CD8-positive, alpha-beta memory T cell (primary cell): ENCODE measurements at places on chromosomes 13 and 19. TPM values are rescaled to one million over a fixed set of nuclear protein-coding genes. Genes with fewer than 3 reads are reported as not detected.

The XRCC1 gene
- total RNA-seq: 37.0 TPM

The FAM216B gene
- not detected for total RNA-seq

- no peaks in the 10 kb centered on the region for H3K36me3 ChIP-seq
- no peak overlapping the region for H3K27ac ChIP-seq
- H3K27me3 ChIP-seq: no peaks in the 10 kb centered on the region
- H3K4me1 ChIP-seq: no peaks in the 10 kb centered on the region
- no peak for DNase-seq
- no peak overlapping the region for H3K4me3 ChIP-seq
Observed at GRCh38 chr13:95256091-95256490, 45.2 kb downstream of the ABCC4 start.

DNA sequence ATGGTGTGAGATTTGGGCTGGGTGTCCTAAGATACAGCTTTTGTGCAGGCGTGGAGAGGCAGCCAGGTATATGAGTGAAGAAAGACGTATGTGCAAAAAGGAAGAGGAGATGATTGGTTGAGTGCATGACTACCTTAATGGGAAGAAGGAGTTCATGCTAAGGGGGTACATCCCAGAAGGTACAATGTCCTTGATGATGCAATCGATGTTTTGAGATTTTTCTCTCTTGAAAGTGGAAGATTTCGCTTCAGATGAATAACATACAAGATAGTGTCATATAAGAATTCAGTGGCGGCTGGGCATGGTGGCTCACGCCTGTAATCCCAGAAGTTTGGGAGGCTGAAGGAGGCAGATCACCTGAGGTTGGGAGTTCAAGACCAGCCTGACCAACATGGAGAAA, 357.1 kb downstream of the KLF12 start:
- no peak for DNase-seq
- H3K27ac ChIP-seq: no peak overlapping the region
- no peaks in the 10 kb centered on the region for H3K36me3 ChIP-seq
- H3K27me3 ChIP-seq: no peaks in the 10 kb centered on the region
- H3K4me1 ChIP-seq: peaks cover 6% of the 10 kb centered on the region

The COL5A3 gene
- 0.50 TPM for total RNA-seq

The CALM3 gene
- total RNA-seq: 493 TPM

GRCh38 chr19:48815870-48816501, 5.2 kb upstream of the BCAT2 start:
- DNase-seq: no peak
- H3K4me3 ChIP-seq: no peak overlapping the region
- H3K27me3 ChIP-seq: no peaks in the 10 kb centered on the region
- no peaks in the 10 kb centered on the region for H3K36me3 ChIP-seq
- H3K27ac ChIP-seq: no peak overlapping the region

The MBD3L2 gene
- total RNA-seq: not detected

DNA sequence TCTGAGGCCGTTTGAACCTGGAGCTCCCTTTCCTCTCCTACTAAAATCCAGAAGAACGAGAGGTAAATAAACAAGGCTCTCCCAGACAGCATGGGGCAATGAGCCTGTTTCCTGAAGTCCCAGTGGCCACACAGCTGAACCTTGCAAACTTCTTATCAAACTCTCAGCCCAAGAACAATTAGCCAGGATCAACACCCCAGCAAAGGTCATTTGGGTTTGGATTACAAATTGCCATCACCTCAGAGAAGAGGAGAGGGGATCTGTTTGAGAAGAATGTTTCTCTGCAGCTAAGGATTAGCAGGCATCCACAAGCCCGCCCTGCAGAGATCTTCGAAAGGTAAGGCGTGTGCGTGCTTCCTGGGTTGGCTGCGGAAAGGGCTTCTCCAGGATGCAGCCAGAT, 201.9 kb upstream of the SOX1 start:
- H3K4me3 ChIP-seq: no peak overlapping the region
- no peak for DNase-seq
- no peak overlapping the region for H3K27ac ChIP-seq
- H3K36me3 ChIP-seq: no peaks in the 10 kb centered on the region
- no peaks in the 10 kb centered on the region for H3K27me3 ChIP-seq
- H3K4me1 ChIP-seq: no peaks in the 10 kb centered on the region

The CD320 gene
- total RNA-seq: 93.7 TPM

The THSD1 gene
- 0.26 TPM for total RNA-seq

The ADGRE3 gene
- total RNA-seq: not detected

DNA sequence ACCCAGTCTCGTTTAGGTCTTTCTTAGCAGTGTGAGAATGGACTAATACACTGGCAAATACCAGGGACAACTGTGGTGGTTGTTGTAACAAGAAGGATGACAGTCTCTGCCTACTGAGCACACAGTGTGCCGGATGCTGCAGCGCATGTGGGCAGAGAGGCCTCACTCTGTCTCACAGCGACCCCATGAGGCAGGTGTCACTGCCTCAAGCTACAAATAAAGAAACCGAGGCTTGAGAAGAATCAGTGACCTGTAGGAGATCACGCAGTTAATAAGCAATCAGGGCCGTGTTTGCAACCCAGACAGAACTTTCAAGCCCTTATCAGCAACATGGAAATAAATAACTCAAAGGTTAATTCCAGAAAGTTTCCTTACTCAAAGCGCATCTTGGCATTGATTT, 40.5 kb upstream of the GAS6 start:
- H3K4me1 ChIP-seq: no peaks in the 10 kb centered on the region
- H3K27me3 ChIP-seq: peaks cover 4% of the 10 kb centered on the region
- H3K4me3 ChIP-seq: no peak overlapping the region
- H3K27ac ChIP-seq: no peak overlapping the region

DNA sequence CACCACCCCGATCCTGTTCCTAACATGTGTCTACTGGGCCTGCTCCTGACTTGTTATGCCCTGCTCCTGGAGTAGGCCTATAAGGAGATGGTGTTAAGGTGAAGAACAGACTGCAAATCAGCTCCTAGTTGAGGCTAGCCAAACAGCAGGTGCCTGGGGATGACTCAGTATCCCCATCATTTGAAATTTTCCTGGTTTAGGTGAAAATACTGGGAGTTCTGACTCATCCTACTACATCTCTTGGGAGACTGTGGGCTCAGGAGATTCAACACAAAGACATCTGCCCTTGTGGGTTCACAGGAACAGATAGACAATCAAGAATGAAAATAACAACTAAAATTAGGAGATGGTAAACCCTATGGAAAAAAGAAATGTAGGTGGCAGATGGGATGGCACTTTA, 41.2 kb downstream of the BRD4 start:
- H3K27me3 ChIP-seq: no peaks in the 10 kb centered on the region
- DNase-seq: no peak
- no peak overlapping the region for H3K4me3 ChIP-seq
- H3K4me1 ChIP-seq: peaks cover 95% of the 10 kb centered on the region
- no peak overlapping the region for H3K27ac ChIP-seq

The UBE2L5 gene
- total RNA-seq: not detected

DNA sequence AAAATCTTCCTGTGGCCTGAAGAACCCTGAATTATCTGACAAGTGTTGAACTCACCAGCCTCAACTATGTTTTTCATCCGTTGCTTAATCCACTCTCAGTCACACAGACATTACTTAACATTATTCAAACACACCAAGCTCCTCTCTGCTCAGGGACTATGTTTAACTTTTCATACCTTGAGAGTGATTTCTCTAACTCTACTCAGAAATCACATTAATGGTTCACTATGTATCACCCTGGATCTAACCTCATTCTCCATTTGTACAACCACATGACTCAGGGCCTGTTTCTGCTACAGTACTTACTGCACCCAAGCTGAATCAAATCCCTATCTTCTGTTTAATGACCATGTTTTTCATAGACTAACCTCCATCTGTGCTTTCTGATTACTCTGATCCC, 553.7 kb upstream of the PRR20A start:
- no peaks in the 10 kb centered on the region for H3K36me3 ChIP-seq
- H3K27me3 ChIP-seq: no peaks in the 10 kb centered on the region
- no peak overlapping the region for H3K27ac ChIP-seq

The ZNF256 gene
- 8.8 TPM for total RNA-seq

The ZNF543 gene
- 9.3 TPM for total RNA-seq

GRCh38 chr13:28457521-28457920, 37.4 kb downstream of the FLT1 start:
- no peaks in the 10 kb centered on the region for H3K36me3 ChIP-seq
- H3K4me1 ChIP-seq: no peaks in the 10 kb centered on the region
- H3K4me3 ChIP-seq: no peak overlapping the region
- no peak for DNase-seq

DNA sequence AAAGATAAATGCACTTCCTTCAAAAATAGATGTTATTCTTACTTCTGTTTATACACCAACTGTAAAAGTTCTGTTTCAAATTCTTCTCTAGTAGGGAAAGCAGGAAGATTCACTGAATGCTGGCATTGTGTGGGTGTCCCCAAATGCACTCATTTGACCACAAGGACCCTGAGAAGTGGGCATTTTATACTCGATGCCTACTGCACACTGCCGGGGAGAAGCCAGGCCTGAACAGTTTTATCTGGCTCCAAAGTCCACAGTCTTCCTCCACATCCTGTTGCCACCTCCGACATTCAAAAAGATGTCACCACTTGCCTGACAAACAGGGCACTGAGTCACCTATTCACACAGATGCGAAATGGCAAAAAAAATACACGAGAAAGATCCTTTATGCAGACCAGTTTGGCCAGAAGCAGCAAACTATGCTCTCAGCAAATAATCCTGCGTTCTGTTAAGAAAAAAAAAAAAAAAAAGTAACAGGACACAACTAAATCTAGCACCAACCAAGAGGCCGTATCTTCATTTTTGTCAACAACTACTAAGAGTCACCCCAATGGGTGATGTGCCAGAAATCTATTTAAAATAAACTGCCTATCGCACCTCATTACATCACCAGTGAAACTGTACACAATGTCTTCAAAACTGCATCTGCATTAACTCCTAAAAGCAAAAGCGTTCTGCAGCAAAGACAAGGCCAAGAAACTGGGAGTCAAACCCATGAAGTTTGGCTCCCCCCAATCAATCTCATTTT, 6.2 kb downstream of the ZC3H4 start:
- DNase-seq: no peak
- H3K27me3 ChIP-seq: no peaks in the 10 kb centered on the region
- H3K4me3 ChIP-seq: peak overlapping the region; percentile 8
- H3K4me1 ChIP-seq: peaks cover 53% of the 10 kb centered on the region
- H3K36me3 ChIP-seq: peaks cover 8% of the 10 kb centered on the region

GRCh38 chr19:49946415-49946814, 14.6 kb downstream of the SIGLEC11 start:
- H3K27me3 ChIP-seq: peaks cover 6% of the 10 kb centered on the region
- H3K4me1 ChIP-seq: no peaks in the 10 kb centered on the region
- no peak for DNase-seq
- H3K27ac ChIP-seq: no peak overlapping the region
- no peaks in the 10 kb centered on the region for H3K36me3 ChIP-seq

The ABHD13 gene
- 6.9 TPM for total RNA-seq

- H3K27ac ChIP-seq: no peak overlapping the region
- H3K27me3 ChIP-seq: no peaks in the 10 kb centered on the region
- H3K4me1 ChIP-seq: peaks cover 20% of the 10 kb centered on the region
- no peak for DNase-seq
- H3K36me3 ChIP-seq: peaks cover 33% of the 10 kb centered on the region
Observed at GRCh38 chr19:44960906-44961728, 5.9 kb downstream of the CLPTM1 start.

DNA sequence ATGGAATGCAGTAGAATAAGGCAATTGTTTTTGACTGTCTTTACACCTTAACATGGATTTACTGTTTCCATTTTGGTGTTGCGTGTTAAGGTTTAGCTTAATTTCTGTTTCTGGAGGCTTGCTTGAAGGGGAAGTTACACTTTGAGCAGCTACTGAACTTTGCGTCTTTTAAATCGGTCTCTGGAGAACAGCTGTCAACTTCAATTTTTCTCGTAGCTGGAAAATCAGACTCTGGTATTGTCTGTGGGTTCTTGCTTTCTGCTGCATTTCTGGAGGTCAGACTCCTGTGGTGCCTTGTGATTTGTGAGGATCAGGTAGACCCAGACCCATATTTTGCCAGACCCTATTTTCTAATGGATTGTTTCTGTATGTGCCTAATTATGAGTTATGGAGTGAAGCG, 146.7 kb downstream of the ATP8A2 start:
- DNase-seq: no peak
- no peak overlapping the region for H3K4me3 ChIP-seq
- H3K27ac ChIP-seq: no peak overlapping the region
- H3K27me3 ChIP-seq: no peaks in the 10 kb centered on the region
- no peaks in the 10 kb centered on the region for H3K36me3 ChIP-seq
- no peaks in the 10 kb centered on the region for H3K4me1 ChIP-seq

GRCh38 chr19:16330368-16330801, 5.8 kb downstream of the KLF2 start:
- H3K4me3 ChIP-seq: peak overlapping the region; percentile 29
- H3K27ac ChIP-seq: peak overlapping the region; percentile 100
- H3K4me1 ChIP-seq: peaks cover 39% of the 10 kb centered on the region

- peak overlapping the region; percentile 59 for H3K27ac ChIP-seq
- H3K4me3 ChIP-seq: peak overlapping the region; percentile 84
- H3K36me3 ChIP-seq: no peaks in the 10 kb centered on the region
- DNase-seq: no peak
- H3K27me3 ChIP-seq: no peaks in the 10 kb centered on the region
Observed at GRCh38 chr19:48810151-48810550, 678 bp downstream of the BCAT2 start.

The IGFLR1 gene
- 110 TPM for total RNA-seq

The CEACAM8 gene
- not detected for total RNA-seq

The EHD2 gene
- not detected for total RNA-seq

GRCh38 chr19:40282920-40283319, 2.2 kb downstream of the AKT2 start:
- H3K27ac ChIP-seq: peak overlapping the region; percentile 85
- DNase-seq: no peak
- no peak overlapping the region for H3K4me3 ChIP-seq
- no peaks in the 10 kb centered on the region for H3K27me3 ChIP-seq
- H3K4me1 ChIP-seq: peaks cover 63% of the 10 kb centered on the region

- H3K4me3 ChIP-seq: no peak overlapping the region
- H3K36me3 ChIP-seq: no peaks in the 10 kb centered on the region
- DNase-seq: no peak
- H3K27me3 ChIP-seq: no peaks in the 10 kb centered on the region
- no peaks in the 10 kb centered on the region for H3K4me1 ChIP-seq
Observed at GRCh38 chr19:16945364-16945714, 56.5 kb downstream of the F2RL3 start.
